ENCODE measurements at places on chromosomes 11 and 22.

DNA sequence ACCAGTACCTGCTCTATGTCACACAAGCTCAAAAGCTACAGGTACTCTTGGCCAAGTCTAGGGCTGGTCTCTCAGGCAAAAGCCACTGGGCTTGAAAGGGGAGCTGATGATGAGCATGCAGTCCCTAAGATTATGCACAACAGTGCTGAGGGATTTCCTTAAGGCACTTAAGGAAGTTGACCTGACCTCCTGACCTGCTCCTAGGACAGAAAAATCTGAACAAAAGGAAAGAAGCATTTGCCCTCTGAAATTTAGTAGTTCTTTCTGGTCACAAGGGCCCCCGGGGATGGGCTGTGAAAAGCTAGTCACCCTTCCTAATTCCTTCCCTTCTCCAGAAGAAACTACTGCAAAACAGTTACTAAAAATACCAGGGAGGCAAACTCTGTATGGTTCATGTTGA, 83.6 kb upstream of the PHOX2A start:
- DNase-seq: no peak

DNA sequence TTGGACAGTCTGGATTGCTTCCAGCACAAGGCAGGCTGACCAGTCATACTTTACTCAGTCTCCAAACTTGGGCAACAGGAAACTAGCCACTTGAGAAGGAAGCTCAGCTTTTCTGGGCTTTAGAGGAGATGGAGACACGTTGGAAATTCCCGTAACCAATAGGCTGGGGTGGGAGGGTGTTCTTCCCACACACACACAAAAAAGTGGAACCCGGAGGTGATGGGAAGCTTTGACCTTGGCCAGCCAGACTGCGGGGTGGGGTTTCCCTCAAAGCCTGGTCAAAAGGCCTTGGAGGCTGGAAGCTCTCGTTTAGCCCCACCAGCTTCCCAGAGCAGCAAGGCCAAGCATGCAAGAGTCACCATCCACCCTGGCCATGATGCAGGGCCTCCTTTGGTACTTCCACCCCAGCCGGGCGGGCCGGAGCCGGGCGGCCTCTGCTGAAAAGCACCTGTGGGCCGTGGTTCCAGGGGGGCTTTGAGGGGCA, 126.2 kb downstream of the BCR start:
- DNase-seq: no peak

DNA sequence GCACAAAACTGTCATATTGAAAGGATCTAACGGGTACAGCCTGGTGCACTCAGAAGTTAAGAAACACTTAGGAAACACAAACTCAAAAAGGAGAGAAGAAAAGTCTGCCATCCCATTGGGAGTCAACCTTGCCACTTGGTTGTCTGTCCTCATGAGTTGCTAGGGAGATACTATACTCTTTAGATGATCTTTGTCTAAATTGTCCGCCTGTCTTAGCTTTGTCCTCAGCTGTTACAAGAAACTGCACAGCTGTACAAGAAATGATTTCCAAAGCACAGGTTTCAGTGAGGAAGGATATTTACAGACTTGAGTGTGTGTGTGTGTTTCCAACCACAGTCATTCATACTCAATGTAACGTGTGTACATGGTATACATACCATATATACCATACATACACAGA, 169.2 kb upstream of the CCDC90B start:
- DNase-seq: no peak

- no peak for DNase-seq
Measured at GRCh38 chr11:112999520-112999919, 38.3 kb downstream of the NCAM1 start.

GRCh38 chr11:126830216-126830806, 170.3 kb downstream of the KIRREL3 start:
- DNase-seq: no peak

DNA sequence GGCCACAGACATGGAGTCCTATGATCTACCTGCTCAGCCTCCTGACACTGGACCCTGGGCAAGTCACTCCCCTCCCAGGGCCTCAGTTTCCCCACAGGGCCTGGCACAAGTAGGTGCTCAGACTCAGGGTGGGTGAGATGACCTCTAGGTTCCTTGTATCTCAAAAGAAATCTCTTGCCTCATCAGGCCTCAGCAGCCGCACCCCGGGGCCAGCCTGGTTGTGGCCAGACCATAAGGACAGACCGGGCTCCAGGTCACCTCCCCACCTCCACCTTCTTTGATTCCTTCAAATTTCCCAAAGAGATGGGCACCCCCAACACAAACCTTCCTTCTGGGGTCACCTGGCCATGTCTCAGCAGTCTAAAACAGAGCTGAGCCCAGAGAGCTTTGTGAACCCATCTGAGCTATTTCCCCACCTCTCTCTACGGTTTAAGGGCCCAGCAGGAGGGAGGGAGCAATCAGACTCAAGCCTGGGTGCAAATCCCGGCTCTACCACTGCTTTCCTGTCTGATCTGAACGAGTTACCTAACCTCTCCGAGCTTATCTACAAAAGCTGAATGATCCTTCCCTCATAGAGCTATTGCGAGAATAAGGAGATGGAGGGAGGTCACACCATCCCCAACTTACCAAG, 2.5 kb upstream of the APOL4 start:
- no peak for DNase-seq

GRCh38 chr11:9362393-9362863, 22.0 kb upstream of the IPO7 start:
- no peak for DNase-seq

GRCh38 chr22:43539572-43540528, 128.0 kb downstream of the MPPED1 start:
- no peak for DNase-seq

DNA sequence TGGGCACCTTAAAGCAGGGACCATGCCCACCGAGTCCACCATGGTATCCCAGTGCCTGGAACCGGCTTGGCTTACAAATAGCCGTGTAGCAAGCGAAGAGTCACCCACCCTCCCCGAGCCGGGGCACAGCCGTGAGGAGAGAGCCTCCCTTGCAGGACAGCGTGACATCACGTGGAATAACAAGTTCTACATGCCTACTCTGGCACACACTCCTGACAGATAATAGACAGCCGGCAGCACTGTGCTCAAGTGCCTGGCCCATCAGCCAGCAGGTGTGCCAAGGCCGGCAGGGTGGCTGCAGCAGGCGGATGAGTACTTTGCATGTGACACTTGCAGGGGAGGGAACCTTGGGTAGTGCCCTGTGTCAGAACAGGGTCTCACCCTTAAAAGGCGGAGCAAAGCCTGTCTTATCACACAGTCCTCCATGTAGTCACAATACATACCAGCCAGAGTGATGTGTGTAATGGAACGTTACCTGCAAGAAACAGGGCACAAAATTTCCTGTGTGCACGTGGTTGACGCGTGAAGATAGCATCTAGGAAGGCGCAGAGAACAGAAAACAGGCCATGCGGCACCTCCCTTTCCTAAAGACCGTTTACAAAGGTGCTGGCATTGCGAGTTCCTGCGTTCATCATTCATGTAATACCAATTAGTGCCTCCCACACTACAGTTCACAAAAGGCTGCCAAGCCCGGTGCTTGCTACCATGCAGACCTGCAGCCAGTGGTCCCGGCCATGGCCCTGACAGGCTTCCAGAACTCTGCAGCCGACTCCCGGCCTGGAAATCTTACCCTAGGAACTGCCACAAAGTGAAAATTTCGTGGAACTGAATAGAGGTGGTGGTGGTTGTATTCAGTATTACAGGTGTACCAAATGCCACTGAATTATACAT, 16.4 kb downstream of the TOM1 start:
- no peak for DNase-seq

DNA sequence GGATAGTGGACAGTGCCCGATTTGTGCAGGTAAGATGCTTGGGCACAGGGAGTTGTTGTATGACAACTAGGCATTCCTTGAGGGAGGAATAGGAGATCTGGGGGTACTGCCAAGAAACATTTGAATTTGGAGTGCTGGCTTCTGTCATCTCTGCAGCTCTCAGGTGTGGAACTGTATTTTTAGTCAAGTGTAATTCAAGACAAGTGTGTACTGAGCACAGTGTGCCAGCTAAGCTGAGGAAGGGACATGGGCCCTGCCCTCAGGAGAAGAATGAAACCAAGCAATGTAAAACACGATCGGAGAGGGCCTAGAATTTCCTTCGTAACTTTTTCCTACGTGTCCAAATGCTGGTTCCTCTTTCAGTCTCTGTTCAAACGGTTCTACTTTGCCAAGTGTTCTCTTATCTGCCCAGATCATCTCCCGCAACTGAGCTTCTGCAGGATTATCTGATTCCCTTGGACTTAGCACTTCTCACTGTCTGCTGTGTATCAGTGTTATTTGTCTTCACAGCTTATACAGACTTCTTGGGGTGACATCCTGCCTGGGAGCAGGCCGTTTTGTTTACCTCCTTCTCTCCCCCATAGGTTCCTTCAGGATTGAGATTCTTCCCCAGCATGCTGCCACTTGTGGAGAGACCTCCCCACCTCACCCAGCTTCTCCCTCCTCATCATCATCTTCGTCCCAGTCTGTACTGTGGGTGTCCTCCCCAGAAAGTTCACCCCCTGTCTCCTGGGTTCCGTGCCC, 27.6 kb downstream of the ART5 start:
- no peak for DNase-seq

GRCh38 chr11:102230186-102230585, 87.1 kb upstream of the BIRC3 start:
- DNase-seq: no peak

Measured in stimulated activated CD4-positive, alpha-beta T cell treated with anti-CD3 and anti-CD28 coated beads, Interleukin-12 subunit alpha, Interleukin-12 subunit beta, amount 100 ng/mL, for 24 hours (primary cell).